ENCODE measurements at places on chromosomes 6 and 20.

- no peak for DNase-seq
Observed at GRCh38 chr6:93193868-93194267, 225.5 kb downstream of the EPHA7 start.

DNA sequence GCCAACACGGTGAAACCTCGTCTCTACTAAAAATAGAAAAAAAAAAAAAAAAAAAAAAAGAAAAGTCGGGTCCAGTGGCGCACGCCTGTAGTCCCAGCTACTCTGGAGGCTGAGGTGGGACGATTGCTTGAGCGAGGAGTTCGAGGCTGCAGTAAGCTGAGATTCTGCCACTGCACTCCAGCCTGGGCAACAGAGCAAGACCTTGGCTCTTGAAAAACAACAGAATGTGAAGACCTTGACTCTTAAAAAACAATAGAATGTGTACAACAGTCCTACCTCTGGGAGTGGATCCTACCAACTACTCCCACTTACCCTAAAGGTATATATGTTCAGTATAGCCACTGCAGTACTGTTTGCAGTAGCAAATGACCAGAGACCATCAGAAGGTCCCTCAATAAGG, 15.1 kb downstream of the KIF3B start:
- DNase-seq, result no peak

DNA sequence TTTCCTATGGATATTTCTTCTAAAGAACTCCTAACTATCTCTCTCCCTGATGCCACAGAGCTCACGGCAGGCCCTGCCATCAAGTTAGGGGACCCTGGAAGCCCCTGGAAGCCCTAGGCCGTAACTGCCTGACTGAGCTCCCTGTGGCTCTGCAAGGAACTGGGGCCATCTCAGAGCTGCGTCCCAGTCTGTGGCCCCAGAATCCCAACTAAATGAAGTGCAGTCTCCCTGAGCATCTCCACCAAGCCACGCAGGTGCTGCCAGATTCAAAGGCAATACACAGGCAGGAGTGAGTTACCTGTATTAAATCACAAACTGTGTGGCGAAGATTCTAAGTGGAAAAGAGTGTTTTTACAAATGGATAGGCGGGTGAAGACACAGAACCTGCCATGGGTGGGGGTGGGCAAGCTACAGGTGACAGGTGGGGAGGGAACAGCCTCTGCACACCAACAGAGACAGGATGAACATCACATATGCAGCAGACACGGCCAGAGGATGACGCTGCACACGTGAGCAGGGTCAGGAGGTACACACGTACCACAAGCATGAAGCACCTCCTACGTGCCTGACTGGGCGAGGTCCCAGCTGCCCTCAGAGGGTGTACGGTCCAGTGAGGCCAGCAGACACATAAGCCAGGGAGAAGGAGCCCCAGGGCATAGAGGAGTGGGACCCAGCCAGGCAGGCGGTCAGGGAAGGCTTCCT, 358.5 kb downstream of the ZFAND3 start:
- DNase-seq, result no peak

- DNase-seq, result no peak
Observed at GRCh38 chr6:52108128-52108527, 20.7 kb upstream of the PKHD1 start.

GRCh38 chr20:61807471-61808160, 258.1 kb downstream of the TAF4 start:
- DNase-seq, result no peak

DNA sequence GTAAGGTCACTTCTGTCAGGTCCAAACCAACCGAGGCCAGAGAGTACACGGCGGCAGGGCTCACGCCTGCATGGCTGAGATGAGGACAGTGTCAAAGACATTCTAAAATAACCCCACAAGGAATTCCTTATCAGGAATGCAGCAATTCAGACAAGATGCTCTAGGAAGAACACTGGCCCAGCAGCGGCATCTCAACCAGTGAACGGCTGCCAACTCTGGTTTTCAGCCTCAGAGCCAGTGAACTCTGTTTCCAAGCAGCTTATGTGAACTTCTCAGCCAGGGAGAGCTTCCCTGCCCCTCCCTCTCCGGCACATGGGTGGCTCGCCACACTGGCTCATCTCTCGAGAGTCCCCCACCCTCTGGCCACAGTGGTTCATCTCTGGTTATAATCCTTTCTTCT, 36.9 kb downstream of the KCNQ2 start:
- no peak for DNase-seq

GRCh38 chr20:1450926-1451491, 15.6 kb downstream of the NSFL1C start:
- DNase-seq, result no peak

DNA sequence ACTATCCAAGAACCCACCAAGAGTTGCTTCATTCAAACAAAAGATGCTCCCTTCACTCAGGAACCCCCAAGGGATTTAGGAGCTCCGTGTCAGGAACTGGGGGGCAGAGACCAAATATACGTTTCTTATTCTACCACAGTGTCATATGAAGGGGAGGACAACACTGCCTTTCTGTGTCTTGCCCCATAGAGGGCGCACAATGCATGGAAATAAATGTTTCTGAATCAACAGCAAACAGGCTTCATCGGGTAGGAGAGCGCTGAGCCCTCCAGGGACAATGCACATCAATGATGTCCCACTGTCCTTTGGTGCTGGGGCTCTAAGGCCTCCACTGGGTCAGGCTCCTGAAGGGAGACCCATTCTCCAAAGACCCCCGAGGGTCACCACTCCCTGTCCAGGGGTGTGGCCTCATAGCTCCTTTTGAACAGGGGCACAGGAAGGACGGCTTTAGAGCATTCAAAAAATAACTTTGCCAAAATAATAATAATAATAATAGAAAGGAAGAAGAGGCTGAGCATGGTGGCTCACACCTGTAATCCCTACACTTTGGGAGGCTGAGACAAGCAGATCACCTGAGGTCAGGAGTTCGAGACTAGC, 31.1 kb downstream of the PLG start:
- DNase-seq, result no peak

GRCh38 chr20:33443006-33443511, 504 bp downstream of the SNTA1 start:
- no peak for DNase-seq

GRCh38 chr20:53040693-53041589, 68.8 kb downstream of the TSHZ2 start:
- DNase-seq, result no peak

DNA sequence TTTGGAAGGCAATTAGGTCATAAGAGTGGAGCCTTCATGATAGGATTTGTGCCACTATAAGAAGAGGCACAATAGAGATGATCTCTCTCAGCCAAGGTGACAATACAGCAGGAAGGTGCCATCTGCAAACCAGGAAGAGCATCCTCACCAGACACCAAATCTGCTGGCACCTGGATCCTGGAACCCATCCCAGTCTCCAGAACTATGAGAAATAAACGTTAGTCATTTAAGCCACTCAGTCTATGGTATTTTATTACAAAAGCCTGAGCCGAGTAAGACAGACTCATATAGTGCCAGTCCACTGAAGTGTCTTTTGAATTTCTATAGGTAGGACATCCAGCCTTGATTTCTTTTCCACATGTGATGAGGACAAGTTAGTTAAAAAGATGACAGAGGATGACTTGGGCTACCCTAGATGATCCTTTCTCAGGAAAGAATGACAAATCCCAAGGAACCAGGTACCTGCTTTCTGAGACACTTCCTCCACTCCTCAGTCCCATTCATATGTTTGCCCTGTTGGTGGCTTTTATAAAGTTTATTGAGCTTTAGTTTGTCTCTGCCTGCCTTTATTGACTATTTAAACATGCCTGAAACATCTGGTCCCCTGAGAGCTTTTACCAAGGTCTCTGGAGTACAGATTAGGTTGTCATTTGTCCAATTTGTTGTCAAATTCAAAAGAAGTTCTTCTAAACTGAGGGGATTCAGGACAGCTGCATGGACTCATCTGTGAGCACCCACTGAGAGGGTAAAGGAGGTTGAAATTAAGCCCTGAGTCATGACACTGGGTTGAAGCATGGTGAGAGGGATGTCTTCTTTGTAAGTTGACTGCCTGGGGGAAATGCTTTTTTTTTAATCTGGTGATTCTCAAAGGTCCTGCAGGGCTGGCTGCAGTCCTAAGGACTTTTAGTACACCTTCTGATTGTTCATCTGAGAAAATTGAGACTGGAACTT, 165.0 kb upstream of the PLCB4 start:
- DNase-seq, result no peak

DNA sequence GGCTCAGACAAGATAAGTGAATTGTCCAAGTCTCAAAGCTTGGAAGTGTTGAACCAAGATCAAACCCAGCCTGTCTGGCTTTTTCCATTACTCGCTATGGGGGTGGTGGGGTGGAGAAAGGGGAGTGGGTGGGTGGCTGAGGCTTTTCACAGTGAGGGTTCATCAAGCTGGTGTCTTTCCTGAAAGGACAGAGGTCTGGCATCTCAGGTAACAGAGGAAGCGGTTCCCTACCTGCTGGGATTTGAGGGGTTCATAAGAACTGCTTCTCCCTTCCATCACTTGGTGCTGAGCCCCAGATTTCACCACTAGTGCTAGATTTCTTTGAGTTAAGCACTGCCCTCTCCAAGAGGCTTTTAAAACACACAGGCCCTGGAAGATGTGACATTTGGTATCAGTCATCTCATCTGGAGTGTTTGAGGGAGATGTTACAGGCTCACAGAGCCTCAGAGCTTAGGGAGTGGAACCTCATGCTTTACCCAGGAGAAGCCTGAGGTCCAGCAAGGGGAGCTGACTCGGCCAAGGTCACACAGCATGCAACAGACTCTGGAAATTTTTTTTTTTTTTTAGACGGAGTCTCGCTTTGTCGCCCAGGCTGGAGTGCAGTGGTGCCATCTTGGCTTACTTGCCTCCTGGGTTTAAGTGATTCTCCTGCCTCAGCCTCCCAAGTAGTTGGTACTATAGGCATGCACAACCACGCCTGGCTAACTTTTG, 6.0 kb upstream of the VEGFA start:
- DNase-seq, result no peak

- no peak for DNase-seq
Observed at GRCh38 chr6:153210083-153210482, 79.0 kb upstream of the RGS17 start.

DNA sequence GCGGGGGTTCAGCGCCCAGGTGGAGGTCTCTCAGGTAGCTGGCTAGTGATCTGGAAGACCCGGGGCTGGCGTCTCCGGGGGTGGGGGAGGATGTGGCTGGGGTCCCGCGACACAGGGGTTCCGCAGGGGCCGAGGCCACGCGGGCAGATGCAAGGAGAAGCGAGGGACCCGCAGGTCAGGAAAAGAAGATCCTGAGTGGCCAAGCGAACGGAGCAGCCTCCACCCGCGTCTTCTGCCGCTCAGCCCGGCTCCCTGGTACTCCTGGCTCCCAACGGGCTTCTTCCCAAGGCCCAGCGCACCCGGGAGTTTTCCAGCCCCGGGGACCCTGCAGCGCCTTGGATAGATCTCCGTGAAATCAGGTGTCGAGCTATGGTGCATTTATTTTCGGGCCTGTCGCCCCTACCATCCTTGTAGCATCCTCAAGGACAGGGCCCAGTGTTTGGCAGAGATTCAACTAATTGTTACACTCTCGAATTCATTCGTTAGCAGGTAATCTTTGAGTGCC, 682 bp upstream of the CHD6 start:
- DNase-seq, result no peak

- DNase-seq, result no peak
Observed at GRCh38 chr6:81751388-81752083, 945 bp downstream of the TENT5A start.

- no peak for DNase-seq
Observed at GRCh38 chr20:44861531-44862006, 23.9 kb upstream of the YWHAB start.

DNA sequence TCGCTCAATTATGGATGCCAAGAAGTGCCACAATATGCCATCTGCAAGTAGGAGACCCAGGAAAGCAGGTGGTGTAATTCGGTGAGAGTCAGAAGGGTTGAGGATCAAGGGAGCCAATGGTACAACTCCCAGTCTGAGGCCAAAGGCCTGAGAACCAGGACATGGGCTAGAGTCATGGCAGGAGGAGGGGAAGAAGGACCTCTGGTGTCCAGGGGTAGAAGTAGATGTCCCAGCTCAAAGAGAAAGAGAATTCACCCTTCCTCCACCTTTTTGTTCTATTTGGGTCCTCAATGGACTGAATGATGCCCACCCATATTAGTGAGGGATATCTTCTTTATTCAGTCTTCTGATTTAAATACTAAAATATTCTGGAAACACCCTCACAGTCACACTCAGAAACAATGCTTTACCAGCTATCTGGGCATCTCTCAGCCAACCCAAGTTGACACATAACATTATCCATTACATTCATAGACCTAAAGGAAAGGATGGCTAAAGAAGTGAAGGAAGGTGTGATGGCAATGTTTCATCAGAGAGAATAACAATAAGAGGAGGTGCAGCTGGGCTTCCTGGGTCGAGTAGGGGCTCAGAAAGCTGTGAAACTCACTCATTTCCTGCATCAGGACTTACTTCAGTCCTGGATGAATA, 21.2 kb upstream of the HLA-DQA1 start:
- DNase-seq, result no peak

- no peak for DNase-seq
Observed at GRCh38 chr6:51213811-51214210, 395.1 kb downstream of the TFAP2B start.

GRCh38 chr6:119077643-119078375, 655 bp downstream of the FAM184A start:
- DNase-seq, result no peak

DNA sequence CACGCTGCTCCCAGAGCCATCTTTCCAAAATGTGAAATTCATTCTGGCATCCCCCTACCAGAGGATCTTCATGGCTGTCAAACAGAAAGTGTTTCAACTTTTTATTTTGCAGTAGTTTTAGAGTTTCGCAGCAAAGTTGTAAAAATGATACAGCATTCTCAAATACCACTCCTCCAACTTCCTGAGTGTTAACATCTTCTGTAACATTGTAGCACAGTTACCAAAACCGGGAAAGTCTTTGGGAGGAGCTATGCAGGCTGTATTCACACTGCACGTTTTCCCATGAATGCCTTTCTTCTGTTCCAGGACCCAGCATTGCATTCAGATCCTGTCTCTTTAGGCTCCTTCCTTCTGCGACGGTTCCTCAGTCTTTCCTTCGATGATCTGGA, 30.1 kb downstream of the CDYL start:
- no peak for DNase-seq

- no peak for DNase-seq
Observed at GRCh38 chr6:82818727-82819126, 246.9 kb downstream of the UBE3D start.

DNA sequence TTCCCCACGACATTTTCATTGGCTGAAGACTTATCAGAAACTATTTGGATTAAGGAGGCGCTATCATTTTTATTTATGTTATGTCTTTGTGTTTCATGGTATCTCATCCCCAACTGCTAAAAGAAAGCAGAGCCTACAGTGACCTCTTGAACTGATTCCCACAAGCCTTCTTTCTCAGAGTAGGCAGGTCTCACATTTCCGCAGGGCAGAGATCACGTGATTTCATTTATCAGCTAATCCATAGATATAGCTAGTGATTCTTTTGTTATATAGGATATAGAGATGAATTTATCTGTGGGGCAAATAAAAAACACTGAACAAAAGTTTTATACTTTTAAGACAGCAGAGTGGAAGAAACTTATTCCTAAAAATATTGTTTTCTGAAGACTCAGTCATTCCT, 25.0 kb upstream of the POPDC3 start:
- no peak for DNase-seq

DNA sequence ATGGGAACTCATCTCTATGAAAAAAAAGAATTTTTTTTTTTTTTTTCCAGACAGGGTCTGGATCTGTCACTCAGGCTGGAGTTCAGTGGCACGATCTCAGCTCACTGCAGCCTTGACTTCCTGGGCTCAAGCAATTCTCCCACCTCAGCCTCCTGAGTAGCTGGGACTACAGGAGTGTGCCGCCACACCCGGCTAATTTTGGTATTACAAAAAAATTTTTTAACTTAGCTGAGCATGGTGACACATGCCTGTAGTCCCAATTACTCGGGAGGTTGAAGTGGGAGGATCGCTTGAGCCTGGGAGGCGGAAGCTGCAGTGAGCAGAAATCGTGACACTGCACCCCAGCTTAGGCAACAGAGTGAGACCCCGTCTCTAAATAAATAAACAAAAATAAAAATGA, 7.5 kb downstream of the DEF6 start:
- DNase-seq, result no peak

All from cortex of kidney (tissue), 1 donor.